Muscle of leg (tissue), 16 donors: ENCODE measurements at places on chromosomes 13 and 19.

- DNase-seq: no peak
Observed at GRCh38 chr19:14102756-14103155, 12.2 kb upstream of the SAMD1 start.

DNA sequence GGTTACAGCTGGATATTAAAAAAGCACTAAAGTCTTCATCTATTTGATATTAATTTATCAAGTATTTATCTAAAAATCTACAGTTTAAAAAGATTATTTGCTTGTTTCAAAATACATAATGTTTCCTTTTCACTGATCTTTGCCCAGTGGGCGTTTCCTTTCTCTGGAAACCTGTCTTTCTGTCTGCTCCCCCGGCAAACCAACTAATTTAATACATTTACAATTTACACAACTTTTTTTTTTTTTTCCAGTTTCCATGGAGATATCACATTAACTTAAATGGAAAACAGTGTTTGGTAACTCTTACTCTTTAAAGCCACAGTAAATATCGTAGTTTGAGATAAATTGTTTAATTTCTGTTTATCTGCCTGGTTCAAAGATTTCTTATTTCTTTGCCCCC lies 5.3 kb downstream of the GPC6 start:
- no peak for DNase-seq

- no peak for DNase-seq
Observed at GRCh38 chr13:100773429-100773828, 98.8 kb upstream of the TMTC4 start.

GRCh38 chr13:40189426-40189825 lies 477.0 kb downstream of the FOXO1 start:
- no peak for DNase-seq

DNA sequence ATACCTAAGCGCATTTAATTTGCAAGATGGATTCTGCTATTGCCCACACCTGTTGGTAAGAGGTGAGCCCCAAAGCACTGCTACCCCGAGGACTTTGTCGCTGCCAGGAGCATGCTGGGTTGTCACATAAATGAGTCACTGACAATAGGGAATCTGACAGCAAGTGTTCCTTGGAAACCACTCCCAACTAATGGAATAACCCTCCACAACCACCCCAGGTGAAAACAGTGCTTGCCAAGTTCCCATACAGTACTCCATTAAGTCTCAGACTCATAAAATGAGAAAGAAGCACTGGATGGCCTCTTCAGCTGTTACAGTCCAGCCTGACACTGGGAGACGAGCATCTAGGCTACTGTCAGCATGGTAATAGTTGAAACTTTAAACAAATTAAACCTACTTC lies 108.6 kb downstream of the EFNB2 start:
- no peak for DNase-seq

GRCh38 chr13:98372876-98373275 lies 195.8 kb upstream of the RNF113B start:
- DNase-seq: peak; percentile 78

DNA sequence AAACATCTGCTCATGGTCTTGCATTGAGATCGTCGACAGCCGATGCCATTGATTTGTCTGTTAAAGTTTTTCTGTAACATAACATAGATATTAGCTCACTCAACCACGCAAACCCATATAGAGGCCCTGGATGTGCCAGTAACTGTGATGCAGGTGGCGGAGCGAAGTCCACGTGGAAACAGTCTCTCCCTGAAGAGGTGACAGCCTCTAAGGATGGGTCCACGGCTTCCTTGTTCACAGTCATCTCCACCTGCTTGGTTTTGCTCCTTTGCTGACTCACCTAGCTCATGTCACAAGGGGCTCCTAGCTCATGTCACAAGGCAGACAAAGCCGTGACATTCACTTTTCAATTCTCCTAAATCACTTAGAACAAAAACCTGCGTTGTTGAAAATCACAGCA lies 42.4 kb upstream of the FARP1 start:
- DNase-seq: no peak
